Suprapubic skin (tissue), 4 donors: ENCODE measurements at places on chromosomes 2 and 18. TPM values are rescaled to one million over a fixed set of nuclear protein-coding genes. Genes with fewer than 3 reads are reported as not detected.

DNA sequence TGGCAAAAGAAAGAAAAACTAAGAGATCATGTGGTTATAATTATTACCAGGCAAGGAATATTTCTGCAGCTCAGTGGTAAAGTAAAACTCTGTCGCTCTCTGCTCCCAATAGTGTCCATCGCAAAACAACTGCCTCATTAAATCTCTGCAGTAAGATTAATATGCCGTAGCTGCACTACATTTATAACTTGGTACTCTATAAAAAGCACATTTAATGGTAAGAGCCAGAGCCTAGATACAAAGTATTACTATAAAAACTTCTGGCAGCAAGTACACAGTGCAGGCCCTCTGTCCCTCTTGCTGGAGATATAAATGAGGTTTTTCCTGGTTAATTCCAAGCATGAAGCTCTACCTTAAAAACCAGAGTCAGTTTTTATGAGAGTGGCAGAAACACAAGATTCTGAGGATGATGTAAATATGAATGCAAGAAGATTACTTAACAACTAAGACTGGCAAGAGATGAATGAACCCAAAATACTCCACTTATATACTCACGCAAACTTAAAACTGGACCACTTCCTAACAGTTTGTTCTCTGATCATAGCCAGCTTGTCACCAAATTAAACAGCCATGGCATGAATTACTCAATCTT, 25.5 kb downstream of the ZNF521 start:
- DNase-seq, result no peak

GRCh38 chr2:9763356-9764152, 79.7 kb upstream of the TAF1B start:
- no peak for DNase-seq

Gene BIN1
- total RNA-seq, result 5.6 TPM

- DNase-seq, result no peak
These were observed 112.5 kb downstream of the SMAD7 start for GRCh38 chr18:48838166-48838775.

GRCh38 chr2:102487761-102488462, 14.9 kb downstream of the SLC9A4 start:
- DNase-seq, result no peak
